Mesendoderm (in vitro differentiated cells): ENCODE measurements at places on chromosomes 1 and 21.

DNA sequence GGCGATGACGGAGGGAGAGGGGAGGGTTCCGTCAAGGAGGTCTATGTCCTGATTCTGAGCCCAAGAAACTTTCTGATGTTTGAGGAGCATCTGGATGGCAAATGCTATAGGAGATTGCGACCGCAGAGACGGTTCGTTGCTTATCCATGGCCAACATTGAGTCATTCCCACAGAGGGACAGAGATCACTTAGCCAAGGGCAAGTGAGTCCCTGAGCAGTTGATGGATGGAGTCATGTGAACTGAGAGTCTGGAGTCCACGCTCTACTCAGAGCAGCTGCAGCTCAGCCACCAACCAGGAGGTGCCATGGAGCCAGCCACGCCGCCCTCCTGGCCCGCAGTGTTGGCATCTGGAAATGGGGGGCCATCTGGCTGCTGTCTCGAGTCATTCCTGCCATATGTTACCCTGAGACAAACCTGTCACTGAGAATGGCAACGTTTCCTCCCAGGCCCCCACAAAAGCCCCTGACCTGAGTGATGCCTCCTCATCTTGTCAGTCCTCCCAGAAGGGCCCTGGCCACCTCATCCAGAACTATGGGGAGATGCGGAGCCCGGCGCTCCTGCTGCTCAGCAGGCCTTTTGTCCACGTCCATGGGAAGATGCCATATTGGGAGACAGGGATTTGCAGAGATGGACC, 58.6 kb downstream of the ATP5PO start:
- DNase-seq: no peak

- no peak for DNase-seq
Observed at GRCh38 chr21:39311164-39311563, 2.3 kb downstream of the BRWD1 start.

- DNase-seq: no peak
Observed at GRCh38 chr1:151847867-151848596, 5.5 kb downstream of the THEM5 start.

- no peak for DNase-seq
Observed at GRCh38 chr1:22702296-22703085, 8.1 kb upstream of the EPHB2 start.

DNA sequence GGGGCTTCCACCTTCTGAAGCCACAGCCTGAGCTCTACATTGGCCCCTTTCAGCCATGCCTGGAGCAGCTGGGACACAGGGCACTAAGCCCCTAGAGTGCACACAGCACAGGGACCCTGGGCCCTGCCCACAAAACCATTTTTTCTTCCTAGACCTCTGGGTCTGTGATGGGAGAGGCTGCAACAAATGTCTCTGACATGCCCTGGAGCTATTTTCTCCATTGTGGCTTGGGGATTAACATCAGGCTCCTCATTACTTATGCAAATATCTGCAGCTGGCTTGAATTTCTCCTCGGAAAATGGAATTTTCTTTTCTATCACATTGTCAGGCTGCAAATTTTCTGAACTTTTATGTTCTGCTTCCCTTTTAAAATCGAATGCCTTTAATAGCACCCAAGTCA, 795.7 kb downstream of the LTN1 start:
- DNase-seq: no peak

- DNase-seq: no peak
Observed at GRCh38 chr21:41536827-41537103, 28.8 kb upstream of the TMPRSS2 start.

GRCh38 chr1:58784758-58785441, 1.1 kb upstream of the JUN start:
- DNase-seq: peak; percentile 89

- DNase-seq: no peak
Observed at GRCh38 chr1:53747841-53748240, 8.9 kb upstream of the GLIS1 start.

GRCh38 chr1:38785285-38786039, 74.1 kb downstream of the RRAGC start:
- DNase-seq: no peak

DNA sequence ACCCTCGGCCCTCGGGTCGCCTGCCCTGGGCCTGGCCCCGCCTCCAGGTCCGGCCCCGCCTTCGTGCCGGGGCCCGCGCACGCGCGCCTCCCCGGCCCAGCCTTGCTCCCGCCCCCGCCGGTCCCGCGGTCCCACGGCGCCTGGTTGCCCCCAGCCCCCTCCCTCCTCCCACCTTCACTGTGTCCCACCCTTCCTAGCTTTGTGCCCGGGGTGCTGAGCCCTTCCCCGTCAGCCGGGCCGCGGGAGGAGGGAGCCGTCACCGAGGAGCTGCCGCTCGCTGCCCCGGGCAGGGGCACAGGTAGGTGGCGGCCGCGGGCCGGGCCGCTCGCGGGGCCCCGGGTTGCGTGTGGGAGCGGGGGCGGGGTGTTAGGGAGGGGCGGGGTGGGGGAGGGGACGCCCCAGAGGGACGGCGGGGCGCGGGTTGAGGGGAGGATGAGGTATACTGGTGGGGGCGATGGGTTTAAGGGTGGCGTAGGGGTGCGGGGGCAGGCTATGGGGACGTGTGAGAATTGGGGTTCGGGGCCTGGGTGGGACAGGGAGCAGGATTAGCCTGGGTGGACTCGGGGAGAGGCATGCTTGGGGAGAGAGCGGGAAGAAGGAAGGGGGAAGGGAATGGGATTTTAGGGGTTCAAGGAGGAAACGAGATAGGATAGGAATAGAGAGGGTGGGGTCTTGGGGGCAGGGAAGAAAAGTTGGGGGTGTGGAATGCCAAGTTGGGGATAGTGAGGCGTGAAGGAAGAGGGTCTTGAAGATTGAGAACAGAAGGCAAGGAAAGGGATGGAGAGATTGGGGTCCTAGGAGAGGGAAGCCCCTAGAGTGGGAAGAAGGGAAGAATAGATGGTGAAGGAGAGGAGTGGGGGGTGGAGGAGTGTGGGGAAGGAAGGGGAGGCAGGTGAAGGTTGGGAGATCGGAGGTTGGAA, at the start of gene LRRC42:
LRRC42 (plus strand) TSS at position 99 of the 920 bp plus-strand sequence. CDS start 5,650 bp downstream, outside the sequence.
- DNase-seq: no peak

DNA sequence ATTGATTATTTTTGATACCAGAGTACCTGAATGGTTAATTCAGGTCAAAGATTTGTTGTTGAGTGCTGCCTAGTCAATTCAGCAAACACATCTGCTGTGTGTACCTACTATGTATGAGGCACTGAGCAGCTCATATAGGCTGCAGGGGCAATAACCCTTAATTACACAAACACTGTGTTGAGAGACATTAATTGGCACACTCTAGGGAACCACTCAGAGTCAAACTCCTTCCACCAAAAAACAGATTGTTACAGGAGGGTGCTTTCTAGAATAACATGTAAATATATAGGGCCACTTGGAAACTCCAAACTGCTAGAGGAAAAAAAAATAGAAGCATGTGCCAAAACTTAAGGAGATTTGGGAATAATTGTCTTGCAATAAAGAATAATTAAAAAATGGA, 31.3 kb downstream of the UBE2U start:
- no peak for DNase-seq

DNA sequence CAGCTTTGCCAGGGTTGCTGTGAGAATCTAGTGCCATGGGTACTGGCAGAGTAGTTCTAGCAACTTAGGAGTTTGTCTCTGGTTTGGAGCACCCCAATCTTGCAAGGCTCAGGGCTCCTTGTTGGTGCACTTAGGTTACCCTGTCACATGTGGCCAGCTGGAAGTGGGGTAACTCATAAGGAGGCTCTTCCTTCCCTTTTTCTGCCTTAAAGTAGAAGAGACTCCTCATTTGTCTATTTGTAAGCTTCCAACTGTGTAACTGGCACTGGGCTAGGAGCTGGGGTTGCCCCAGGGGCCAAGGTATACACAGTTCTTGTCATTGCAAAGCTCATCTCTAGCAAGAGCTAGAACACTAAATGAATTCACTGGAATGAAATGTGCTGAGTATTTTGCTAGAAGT, 10.6 kb downstream of the MROH7 start:
- DNase-seq: no peak

DNA sequence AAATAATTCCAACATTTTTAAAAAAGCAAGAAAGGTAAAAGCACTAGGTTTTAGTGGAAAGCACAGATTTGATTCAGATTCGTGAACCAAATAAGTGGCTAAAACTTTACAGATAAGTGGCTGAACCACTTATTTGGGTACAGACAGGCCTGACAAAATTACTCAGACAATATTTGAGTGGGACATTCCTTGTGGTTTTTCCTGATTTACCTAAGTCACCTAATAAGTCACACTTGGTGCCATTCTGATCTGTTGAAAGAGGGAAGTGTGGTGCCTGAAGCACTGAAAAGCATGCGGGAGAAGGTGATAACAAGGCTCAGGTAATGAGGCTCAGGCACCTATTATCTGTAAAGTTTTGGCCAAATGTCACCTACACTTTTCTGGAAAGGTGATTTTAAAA, 81.6 kb upstream of the CD55 start:
- no peak for DNase-seq

- DNase-seq: no peak
Observed at GRCh38 chr1:56868761-56869160, 14.2 kb downstream of the C8A start.

GRCh38 chr1:233424779-233425178, 97.3 kb downstream of the MAP3K21 start:
- no peak for DNase-seq

DNA sequence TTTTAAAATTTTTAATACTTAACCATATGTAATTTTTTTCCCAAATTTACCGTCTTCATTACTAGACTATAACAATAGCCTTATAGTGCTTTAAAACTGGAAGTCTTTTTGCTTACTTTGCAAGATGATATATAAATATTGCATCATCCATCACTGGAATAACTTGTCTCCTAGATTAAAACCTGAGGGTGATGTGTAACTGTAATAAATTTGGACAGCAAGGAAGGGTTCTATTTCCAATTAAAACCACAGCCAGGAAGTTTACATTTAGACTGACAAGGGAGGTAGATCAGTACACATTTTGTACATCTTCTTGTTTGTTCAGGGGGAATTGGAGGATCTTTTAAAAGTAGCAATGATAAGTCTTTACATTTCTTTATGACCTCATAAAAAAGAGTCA, 21.9 kb downstream of the NTNG1 start:
- DNase-seq: no peak

DNA sequence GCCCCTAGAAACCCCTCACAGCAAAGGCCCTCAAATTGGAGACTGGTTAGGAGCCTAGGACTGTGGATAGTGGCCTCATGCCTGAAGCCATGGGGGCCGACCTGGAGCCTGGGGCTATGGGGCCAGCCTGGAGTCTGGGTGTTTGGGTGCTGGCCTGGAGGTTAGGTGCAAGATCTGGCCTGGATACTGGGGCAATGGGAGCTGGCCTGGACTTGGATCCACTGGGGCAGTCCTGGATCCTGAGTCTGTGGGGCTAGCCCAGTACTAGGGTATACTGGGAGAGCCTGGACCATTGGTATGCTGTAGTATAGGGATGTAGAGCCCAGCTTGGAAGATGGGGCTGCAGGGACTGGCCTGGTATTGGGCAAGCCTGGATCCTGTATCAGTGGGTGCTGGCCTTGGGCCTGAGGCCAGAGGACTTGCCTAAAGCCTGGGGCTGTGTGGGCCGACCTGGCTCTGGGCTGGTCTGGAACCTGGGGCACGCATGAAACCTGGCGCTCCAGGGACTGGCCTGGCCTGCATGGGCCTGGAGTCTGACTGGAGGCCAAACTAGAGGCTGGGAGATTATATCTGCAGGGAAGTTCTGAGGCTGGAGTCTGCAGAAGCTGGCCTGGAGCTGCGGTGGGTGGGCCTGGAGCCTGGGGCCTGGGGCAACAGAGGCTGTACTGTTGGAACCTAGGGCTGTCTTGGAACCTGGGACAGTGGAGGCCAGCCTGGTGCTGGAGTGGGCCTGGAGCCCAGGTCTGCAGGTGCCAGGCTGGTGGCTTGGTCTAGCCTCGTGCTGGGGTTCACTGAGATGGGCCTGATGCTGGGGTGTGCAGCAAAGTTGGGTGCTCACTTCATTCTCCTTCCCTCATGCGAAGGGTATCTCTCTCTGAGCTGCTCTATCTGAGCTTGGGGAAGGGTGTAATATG, 12.6 kb upstream of the DENND1B start:
- DNase-seq: no peak

GRCh38 chr1:227894831-227895451, 52.8 kb downstream of the WNT9A start:
- no peak for DNase-seq

DNA sequence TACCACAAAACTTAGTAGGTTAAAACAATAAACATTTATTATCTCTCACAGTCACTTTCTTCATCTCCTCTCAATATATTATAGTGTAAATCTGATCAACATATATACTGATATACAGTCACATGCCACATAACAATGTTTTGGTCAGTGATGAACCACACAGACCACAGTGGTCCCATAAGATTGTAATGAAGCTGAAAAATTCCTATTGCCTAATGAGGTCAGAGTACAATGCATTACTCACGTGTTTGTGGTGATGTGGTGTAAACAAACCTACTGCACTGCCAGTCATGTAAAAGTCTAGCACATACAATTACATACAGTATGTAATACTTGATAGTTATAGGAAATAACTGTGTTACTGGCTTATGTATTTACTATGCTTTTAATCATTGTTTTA, 30.1 kb downstream of the OLFML3 start:
- no peak for DNase-seq

- peak; percentile 94 for DNase-seq
Observed at GRCh38 chr1:153922076-153922971, 448 bp downstream of the GATAD2B start.

DNA sequence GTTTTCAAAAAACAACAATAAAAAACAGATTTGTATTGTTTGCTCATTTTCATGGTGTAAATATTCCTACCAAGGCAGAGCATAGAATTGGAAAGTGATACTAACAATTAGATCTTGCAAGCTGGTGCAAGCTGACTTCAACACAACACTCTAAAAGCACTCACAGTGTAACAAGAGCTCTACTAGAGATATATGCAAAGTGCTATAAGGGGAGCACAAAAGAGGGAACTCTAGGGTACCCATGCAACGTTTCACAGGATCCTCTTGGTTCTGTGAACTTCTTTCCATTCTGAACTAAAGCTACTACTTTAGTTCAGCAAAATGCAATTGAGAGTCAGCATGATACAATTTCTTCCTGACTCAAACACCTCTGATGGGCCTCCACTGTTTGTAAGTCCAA, 78.3 kb downstream of the ATP1B1 start:
- DNase-seq: no peak

DNA sequence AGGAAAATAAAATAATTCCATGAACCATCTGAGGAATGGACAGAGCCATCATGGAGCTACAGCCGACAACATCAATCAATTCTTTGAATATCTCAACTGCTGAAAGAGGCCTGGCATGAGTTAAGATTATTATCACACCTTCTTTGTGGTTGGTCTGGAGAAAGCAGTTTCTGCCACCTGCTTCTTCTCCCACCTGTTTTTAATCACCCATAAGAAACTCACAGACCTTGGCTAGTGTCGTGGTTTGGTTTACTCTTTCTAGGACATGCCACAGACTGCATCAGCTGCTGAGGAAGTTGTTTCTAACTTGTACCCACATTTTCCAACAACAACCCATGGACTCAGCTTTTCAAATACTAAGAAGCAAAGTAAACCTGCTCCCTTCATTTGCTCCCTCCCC, 65.6 kb downstream of the NTPCR start:
- no peak for DNase-seq

DNA sequence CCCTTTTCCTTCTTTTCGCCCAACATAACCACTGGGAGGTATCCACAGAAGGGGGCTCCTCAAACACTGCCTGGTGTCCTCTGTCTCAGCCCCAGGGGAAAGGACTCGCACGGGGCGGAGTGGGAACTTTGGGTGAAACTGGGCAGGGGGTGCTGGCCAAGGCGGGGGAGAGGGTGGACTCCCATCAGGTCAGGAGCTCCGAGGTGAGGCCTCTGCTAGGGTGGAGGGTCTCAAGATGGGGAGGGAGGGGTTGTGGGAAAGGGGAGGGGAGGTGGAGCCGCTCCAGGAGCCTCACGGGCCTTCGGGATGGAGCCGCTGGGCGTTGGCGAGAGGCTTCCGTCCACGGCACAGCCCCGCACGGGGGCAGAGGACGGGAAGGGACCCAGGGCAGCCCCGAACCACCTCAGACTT, 43.2 kb upstream of the POFUT2 start:
- no peak for DNase-seq
